ENCODE measurements at places on chromosomes 3 and 15.
A peak's percentile ranks its signal among the peaks of the same experiment; 100 is the strongest.

- no peak for DNase-seq
These were observed 514 bp downstream of the PLS1 start for GRCh38 chr3:142596726-142597088.

DNA sequence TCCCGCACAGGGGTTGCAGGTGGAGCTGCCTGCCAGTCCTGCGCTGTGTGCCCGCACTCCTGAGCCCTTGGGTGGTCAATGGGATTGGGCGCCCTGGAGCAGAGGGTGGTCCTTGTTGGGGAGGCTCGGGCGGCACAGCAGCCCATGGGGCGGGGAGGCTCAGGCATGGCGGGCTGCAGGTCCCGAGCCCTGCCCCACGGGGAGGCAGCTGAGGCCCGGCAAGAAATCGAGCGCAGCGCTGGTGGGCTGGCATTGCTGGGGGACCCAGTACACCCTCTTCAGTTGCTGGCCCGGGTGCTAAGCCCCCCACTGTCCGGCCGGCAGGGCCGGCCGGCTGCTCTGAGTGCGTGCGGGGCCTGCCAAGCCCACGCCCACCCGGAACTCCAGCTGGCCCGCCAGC is 27.9 kb downstream of the NCK1 start:
- DNase-seq = no peak

GRCh38 chr3:9553021-9553947 is at the start of gene LHFPL4:
TSS of gene LHFPL4 (minus strand) at chr3:9553822. CDS start at chr3:9552679, 1,143 bp downstream.
- DNase-seq = no peak

GRCh38 chr3:155656466-155656865 is 88.4 kb downstream of the PLCH1 start:
- DNase-seq = no peak

DNA sequence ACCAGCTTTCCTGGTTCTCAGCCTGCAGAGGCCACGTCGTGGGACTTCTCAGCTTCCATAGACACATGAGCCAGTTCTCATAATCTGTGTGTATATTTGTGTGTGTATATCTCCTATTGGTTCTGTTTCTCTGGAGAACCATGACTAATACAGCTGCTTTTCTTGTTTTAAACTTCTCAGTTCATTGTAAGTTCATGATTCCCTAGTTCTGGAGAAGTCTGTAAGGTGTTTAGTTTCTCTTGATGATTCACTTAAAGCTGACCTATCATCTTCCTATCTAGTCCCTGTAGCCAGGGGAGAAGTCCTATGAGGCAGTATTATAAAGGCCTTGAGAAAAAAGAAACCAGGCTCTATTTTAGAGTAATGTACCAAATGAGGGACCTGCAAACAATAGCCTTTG is 147.7 kb downstream of the RYR3 start:
- no peak for DNase-seq

DNA sequence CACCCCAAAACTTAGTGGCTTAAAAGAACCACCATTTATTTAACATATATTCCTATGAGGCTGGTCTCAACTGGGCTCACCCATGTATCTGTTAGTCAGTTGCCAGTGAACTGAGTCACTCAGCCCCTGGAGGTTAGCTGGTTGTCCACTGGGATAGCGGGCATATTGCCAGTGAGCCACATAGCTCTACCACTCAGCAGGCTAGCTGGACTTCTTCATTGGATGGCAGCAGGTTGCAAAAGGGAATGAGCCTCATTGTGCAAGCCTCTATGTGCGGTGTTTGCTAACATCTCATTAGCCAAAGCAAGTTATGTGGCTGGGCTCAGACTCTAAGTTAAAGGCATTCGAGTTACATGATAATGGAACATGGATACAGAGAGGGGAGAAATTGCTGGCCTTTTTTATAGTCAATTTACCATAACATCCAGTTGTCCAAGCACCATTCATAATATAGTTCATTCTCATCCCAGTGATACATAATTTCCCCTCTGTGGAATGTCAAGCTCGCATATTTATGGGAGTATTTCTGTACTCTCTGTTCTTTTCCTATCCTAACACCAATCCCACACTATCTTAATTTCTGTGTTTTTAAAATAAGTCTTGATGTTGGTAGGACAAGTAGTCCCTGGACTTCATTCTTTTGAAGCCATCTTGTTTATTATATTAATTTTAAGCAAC is 8.7 kb downstream of the BTD start:
- DNase-seq = no peak

- DNase-seq = no peak
These were observed 40.5 kb downstream of the U2SURP start for GRCh38 chr3:143041903-143042302.

- DNase-seq = no peak
These were observed 261.0 kb downstream of the PYDC2 start for GRCh38 chr3:191721990-191722389.

DNA sequence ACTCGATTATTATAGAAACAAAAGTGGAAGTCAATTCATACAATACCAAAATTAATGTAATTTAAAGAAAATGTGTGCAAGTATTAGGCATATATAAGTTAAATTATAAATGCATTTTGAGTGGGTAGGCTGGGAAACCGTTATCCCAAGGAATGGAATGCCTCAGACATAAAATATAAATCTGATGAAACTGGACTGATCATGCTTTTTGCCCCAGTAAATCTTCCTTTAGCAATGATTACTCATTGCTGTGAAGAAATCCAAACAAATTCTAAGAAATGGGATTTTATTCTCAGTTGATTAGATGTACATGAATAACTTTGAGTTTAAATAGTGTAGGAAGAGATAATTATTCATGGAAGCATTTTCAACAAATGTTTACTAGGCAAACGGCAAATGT is 185.5 kb upstream of the KCNMB2 start:
- no peak for DNase-seq

- no peak for DNase-seq
These were observed 17.9 kb upstream of the PAQR5 start for GRCh38 chr15:69280783-69281182.

- DNase-seq = no peak
These were observed 218.8 kb downstream of the TBL1XR1 start for GRCh38 chr3:176978441-176978840.

GRCh38 chr3:73509066-73509465 is 115.7 kb downstream of the PDZRN3 start:
- DNase-seq = no peak

GRCh38 chr15:66739287-66739686 is 37.3 kb downstream of the SMAD6 start:
- no peak for DNase-seq

- DNase-seq = peak; percentile 72
These were observed 394 bp downstream of the OSBPL10 start for GRCh38 chr3:31980530-31981205.

- DNase-seq = no peak
These were observed 2.4 kb downstream of the MB21D2 start for GRCh38 chr3:192915304-192915703.

DNA sequence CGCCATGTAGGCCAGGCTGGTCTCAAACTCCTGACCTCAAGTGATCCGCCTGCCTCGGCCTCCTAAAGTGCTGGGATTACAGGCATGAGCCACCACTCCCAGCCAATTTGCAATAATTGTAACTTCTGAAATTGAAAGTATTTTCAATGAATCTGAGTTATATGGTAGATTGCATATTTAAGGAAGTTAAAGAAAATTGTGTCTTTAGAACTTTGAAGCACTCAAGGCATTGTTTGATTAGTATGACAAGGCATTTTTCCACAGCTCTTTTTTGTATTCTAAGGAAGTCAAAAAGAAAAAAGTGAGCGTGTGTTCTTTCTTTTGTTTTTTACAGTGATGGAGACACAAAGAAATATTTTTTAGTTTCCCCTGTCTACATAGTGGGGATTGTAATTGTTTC is 15.7 kb upstream of the RPLP1 start:
- no peak for DNase-seq

DNA sequence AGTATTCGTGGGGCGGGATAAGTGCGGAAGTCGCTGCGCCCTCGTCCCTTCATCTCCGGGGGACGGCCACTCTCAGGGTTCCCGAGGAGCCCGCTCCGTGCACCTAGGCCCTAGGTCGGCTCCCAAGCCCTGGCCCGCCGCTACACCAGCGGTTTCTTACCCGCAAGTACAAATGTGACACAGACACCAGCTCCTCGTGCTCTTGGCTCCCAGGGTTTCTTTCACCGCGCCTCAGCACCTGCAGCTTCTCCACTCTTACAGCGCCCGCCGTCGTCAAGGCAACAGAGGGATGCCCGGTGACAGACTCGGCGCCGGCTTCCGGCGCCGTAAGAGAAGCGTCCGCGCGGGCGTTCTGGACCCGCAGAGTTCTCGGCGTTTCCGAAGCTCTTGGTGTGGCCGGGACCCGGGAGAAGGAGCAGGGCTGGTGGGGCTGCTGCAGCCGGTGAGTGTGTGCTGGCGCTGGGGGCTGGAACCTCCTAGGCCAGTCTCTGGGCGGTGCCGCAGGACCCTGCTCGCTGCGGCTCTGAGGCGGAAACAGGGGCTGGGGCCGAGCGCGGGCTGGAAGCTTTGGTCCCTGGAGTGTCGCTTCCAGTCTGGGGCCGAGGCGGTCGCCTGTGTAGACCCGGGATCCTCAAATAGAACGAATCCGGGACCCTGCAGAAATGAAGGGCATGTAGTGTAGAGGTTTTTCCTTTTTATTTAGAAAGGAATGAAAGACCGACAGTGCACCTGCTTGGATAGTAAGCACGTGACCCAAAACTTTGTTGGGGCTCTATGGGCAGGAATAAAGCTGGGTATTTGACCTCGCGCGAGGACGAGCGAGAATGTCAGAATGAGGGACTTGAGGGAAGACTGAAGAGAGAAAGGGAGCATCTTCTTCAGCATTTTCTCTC is 155.4 kb upstream of the GOLGA6L4 start:
- peak; percentile 34 for DNase-seq

DNA sequence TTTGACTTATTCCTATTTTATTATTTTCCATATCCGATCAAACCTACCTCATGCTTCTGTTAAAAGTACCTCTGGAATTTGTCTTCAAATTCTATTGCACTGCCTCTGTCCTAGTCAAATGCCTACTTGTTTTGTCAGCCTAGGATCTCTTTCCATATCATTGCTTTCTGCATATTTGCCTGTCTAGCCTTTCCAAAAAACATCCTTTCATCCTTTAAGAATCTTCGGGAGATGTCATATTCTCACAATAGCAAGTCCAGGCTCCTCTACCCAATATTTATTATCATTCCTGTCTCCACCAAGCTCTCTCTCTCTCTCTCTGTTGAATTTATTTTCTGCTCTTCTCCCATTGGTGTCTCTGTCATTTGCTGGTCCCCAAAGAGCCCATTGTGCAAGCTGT is 80.1 kb downstream of the LRRC28 start:
- no peak for DNase-seq

GRCh38 chr15:22942306-22942855 is 37.8 kb downstream of the CYFIP1 start:
- DNase-seq = no peak

DNA sequence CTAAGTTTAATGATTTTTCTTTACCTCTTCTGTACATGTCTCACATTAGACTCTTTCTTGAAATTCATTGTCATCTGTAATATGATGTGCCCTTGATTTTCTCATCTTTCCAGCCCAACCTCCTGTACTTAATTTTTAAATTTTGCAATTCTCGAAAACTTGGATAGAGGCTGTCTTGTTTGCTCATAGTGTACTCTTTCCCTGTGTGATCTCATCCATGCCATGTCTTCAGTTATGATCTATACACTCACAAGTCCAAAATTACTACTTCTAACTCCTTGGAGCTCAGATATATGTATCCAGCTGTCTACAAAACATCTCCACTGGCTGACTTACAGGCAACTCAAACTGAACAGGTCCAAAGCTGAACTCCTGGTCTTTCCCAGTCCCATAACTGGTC is 42.2 kb downstream of the CD200 start:
- no peak for DNase-seq

GRCh38 chr15:101637919-101638318 is 14.3 kb downstream of the TM2D3 start:
- DNase-seq = no peak

DNA sequence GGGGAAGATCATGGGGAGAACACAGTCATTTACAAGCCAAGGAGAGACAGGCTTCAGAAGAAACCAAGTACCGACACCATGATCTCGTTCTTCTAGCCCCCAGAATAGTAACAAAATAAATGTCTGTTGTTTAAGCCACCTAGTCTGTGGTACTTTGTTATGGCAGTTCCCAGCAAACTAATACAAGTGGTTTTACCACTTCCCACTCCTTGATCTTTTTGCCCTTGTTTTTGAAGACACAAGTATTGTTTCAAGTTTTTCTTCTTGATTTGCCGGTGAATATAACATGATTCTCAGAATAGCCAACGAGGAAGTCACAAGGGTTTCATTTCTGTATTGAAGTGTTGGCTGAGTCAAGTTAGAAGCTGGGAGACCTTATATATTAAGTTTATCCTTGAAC is 220.3 kb downstream of the SOX2 start:
- DNase-seq = no peak

DNA sequence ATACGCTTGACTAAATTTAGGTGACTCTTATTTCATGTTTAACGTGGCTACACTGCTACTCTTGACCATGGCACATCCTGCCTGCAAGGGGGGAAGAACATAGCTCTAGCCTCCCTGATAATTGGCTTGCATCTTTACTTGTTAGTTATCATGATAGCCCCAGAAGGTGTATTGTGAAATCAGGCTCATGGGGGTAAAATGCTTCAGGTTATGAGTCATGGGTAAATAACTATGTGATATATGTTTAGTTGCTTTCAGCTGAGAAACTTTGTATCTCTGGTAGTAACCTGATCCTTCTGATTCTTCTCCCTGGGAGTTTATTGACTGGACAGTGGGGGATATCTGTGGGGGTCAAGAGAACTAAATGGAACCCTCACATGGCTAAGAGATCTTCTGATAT is 660.8 kb upstream of the UBE2E2 start:
- DNase-seq = no peak

DNA sequence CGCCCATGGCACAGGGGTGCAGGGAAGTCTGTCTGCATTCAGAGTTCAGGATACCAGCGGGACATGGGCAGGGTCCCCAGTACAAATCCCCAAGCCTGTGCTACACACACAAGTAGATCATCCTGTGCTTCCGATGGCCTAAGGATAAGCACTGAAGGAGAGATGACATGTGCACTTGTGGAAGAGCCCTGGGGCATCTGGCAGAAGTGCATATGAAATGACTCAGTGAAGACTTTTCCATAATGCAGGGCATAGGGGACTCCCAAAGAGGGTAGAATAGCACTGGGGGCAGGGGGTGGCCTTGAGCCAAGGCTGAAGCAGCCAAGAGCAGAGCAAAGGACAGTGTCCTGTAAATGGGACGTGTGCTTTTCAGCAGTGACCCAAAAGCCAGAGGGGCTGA is 22.9 kb downstream of the ADAMTS17 start:
- no peak for DNase-seq

- no peak for DNase-seq
These were observed 3.2 kb upstream of the ADAM10 start for GRCh38 chr15:58752716-58753115.

DNA sequence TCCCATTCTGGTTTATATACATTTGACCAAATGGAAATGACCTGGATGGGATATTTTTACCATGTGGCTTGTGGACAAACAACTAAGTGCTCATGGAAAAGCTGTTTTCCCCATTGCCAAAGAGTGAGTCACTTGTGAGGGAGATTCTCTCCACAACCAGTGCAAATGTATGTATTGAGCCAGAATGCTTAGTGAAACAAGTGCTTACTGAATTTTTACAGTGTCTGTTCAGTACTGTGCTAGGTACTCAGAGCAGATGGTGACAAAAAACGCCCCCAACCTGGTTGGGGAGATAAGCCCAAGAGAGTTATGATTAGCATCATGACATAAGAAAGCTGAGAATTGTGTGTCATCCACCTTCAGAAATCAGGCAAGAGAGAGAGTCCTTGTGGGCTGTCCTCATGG is 2.3 kb downstream of the CHP1 start:
- no peak for DNase-seq
